ENCODE measurements at places on chromosomes 7 and 10. TPM values are rescaled to one million over a fixed set of nuclear protein-coding genes. Genes with fewer than 3 reads are reported as not detected.
A peak's percentile ranks its signal among the peaks of the same experiment; 100 is the strongest.

DNA sequence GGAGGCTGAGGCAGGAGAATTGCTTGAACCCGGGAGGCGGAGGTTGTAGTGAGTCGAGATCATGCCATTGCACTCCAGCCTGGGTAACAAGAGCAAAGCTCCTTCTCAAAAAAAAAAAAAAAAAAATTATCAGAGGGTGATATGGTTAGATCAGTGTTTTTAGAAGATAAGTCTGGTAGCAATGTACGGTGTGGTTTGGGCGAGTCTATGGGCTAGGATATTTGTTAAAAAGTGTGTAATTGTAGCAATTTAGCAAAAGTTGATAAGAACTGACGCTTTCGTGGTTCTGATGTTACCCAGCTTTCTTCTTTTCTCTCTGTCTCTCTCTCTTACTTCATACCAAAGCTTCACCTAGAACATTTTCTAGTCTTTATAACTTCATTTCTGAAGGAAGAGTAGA lies 6.9 kb upstream of the CYP51A1 start:
- no peaks in the 10 kb centered on the region for H3K36me3 ChIP-seq
- H3K27ac ChIP-seq: no peak overlapping the region
- H3K4me1 ChIP-seq: no peaks in the 10 kb centered on the region

DNA sequence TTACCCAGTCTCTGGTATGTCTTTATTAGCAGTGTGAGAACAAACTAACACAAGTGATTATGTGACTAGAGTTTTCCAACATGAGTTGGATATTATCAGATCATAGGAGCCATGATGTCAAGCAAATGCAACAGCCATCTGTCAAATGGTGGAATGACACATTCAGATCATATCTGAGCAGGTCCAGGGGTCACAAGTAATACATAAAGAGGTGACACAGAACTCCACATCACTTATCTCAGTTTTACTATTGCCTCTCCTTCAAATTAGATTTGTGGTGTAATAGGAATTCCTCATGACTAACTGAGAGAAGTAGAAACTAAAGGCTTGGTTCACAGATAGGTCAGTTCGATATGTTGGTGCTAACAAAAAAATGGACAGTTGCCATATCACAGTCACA lies 12.2 kb upstream of the SAMD9L start:
- H3K4me1 ChIP-seq: peaks cover 6% of the 10 kb centered on the region
- DNase-seq: no peak

GRCh38 chr7:131538071-131538812 lies 18.2 kb downstream of the PODXL start:
- no peak overlapping the region for H3K4me3 ChIP-seq
- no peak overlapping the region for H3K27ac ChIP-seq
- H3K4me1 ChIP-seq: no peaks in the 10 kb centered on the region
- H3K27me3 ChIP-seq: no peaks in the 10 kb centered on the region

GRCh38 chr7:128032605-128033235 lies 1.5 kb upstream of the LRRC4 start:
- H3K4me1 ChIP-seq: peaks cover 8% of the 10 kb centered on the region
- peak overlapping the region; percentile 70 for H3K4me3 ChIP-seq
- peaks cover 6% of the 10 kb centered on the region for H3K36me3 ChIP-seq
- DNase-seq: no peak
- no peak overlapping the region for H3K27ac ChIP-seq

GRCh38 chr7:6385909-6386560 lies 61.7 kb downstream of the DAGLB start:
- H3K36me3 ChIP-seq: peaks cover 7% of the 10 kb centered on the region
- H3K4me1 ChIP-seq: peaks cover 59% of the 10 kb centered on the region

- no peak overlapping the region for H3K27ac ChIP-seq
- H3K36me3 ChIP-seq: no peaks in the 10 kb centered on the region
- no peak for DNase-seq
- H3K27me3 ChIP-seq: peaks cover 18% of the 10 kb centered on the region
Observed at GRCh38 chr10:116669832-116670644, 49.3 kb downstream of the PNLIPRP2 start.

- DNase-seq: no peak
- no peaks in the 10 kb centered on the region for H3K4me1 ChIP-seq
- no peak overlapping the region for H3K27ac ChIP-seq
- no peaks in the 10 kb centered on the region for H3K27me3 ChIP-seq
- no peak overlapping the region for H3K4me3 ChIP-seq
Observed at GRCh38 chr7:16710651-16711050, 42.9 kb upstream of the TSPAN13 start.

DNA sequence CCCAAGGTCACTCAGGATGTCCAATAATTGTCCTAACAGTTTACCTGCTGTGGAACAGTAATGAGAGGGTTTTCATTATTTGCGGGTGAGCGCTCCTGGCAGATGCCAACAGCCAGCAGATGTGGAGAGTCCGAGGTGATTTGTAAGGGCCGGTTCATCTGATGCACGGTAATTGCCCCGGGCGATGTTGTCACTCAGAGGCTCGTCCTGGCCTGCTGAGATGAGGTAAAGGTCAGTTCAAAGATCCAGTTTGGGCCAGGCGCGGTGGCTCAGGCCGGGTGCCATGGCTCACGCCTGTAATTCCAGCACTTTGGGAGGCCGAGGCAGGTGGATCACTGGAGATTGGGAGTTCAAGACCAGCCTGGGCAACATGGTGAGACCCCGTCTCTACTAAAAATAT lies 16.9 kb downstream of the LHPP start:
- H3K4me3 ChIP-seq: no peak overlapping the region
- peaks cover 6% of the 10 kb centered on the region for H3K4me1 ChIP-seq
- peaks cover 7% of the 10 kb centered on the region for H3K36me3 ChIP-seq
- no peak overlapping the region for H3K27ac ChIP-seq
- DNase-seq: no peak

GRCh38 chr7:5666361-5666760 lies 115.1 kb downstream of the RNF216 start:
- H3K4me1 ChIP-seq: peaks cover 29% of the 10 kb centered on the region
- DNase-seq: no peak
- H3K27me3 ChIP-seq: no peaks in the 10 kb centered on the region
- no peaks in the 10 kb centered on the region for H3K36me3 ChIP-seq
- H3K27ac ChIP-seq: peak overlapping the region; percentile 37

- no peaks in the 10 kb centered on the region for H3K4me1 ChIP-seq
- H3K27ac ChIP-seq: no peak overlapping the region
- H3K4me3 ChIP-seq: no peak overlapping the region
- H3K27me3 ChIP-seq: peaks cover 12% of the 10 kb centered on the region
- H3K36me3 ChIP-seq: no peaks in the 10 kb centered on the region
Observed at GRCh38 chr7:96786261-96786997, 76.8 kb upstream of the SEM1 start.

DNA sequence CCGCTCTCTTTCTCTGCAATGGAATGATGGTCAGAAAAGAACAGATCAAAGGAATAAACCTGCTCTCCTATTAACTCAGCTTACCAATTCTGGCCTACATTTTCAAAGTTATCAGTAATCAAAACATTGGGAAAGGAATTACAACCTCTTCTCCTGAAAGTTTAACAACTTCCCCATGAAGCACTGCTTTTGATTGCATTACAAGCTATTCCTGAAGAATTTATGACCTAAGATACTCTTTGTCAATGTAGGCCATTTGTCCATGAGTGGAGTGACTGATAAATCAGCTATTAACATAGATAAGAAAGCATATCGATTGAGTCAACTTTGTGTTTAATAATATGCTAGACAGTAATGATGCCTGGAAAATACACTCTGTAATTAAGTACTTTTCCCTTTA lies 271.7 kb upstream of the C7orf33 start:
- H3K4me3 ChIP-seq: no peak overlapping the region
- H3K36me3 ChIP-seq: no peaks in the 10 kb centered on the region
- H3K27ac ChIP-seq: no peak overlapping the region
- H3K27me3 ChIP-seq: peaks cover 9% of the 10 kb centered on the region
- no peak for DNase-seq
- no peaks in the 10 kb centered on the region for H3K4me1 ChIP-seq

DNA sequence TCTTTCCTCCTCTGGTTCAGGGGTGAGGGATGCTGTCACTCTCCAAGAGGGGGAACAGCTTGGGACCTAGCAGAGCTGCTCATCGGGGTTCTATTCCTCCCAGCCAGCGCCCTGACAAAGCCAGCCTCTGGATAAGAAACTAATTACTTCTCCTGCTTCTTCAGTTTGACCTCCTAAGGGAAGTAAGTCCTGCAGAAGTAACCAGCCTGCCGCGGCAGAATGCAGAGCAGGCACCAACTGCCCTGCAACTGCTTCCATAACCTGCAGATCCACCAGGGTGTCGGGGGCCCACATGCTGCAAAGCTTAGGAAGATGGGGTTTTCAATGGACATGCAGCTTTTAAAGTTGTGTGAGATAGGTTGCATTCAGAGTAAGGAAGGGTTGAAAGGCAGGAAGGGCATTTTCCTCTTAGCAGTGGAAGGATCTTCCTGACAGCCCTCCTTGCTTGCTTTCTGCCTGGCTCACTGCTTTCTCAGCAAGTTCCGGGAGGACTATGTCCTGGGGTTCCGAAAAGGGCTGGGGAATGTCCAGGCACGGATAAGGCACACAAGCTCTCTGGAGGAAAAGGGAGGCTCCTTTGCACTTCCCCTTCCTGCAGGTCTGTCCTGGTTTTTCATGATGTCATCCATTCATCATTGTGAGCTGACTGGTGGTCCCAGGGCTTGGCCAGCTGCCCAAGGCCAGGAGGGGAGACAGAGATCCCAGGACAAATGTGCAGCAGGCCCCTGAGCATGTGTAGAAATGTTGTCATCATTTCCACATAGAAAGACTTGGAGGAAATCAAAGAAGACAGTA lies 24.3 kb upstream of the CALU start:
- no peak overlapping the region for H3K27ac ChIP-seq
- H3K36me3 ChIP-seq: peaks cover 3% of the 10 kb centered on the region
- H3K27me3 ChIP-seq: peaks cover 8% of the 10 kb centered on the region
- no peak overlapping the region for H3K4me3 ChIP-seq
- no peaks in the 10 kb centered on the region for H3K4me1 ChIP-seq

DNA sequence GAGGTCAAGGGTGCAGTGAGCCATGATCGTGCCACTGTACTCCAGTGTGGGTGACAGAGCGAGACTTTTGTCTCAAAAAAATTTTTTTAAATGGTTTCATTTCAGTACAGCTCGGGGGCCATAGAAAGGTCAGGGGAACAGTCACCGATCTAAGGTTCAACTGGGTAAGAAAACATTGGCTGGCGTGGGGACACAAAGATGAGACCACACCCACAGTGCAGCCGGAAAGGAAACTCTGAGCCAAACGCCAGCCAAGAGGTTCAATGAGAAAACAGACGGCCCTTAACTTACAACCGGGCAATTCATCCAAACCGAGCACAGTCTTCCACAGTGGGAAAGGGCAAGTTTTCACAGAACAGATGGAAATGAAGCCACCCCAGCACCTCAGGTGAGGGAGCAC lies 65.1 kb downstream of the SLC37A3 start:
- DNase-seq: no peak
- H3K27ac ChIP-seq: no peak overlapping the region
- H3K4me1 ChIP-seq: no peaks in the 10 kb centered on the region
- H3K4me3 ChIP-seq: no peak overlapping the region

DNA sequence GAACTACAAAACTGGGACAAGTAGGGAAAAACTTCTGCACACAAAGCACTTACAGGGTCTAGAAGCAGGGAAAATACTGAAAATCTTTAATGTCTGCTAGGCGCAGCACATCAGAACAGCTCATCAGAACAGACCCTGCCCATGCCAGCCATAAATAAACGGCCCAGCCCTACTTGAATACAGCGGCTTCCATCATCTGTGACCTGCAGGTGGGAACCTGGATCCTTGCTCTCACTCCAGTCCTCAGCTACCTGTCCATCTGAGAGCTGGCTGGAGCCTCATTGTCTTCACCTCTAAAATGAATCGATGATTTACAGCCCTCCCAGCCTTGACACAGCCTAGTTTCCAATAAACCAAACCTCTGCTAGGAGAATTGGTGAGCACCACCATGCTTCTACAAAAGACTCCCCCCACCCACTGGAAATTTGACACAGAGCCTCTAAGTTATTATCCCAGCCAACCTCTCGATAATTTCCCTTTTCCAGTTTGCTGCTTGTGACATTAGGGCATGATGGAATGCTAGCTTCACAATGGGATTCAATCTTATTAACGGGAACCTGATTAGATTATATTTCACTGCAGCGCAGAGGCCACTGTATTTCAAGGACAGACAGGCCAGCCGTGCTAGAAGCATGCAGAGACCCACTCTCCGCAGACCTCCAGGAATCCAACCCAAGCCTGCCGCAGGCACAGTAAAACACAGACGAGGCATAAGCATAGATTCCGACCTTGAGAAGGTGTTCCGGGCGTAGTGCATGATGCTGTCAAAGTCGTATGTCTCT lies 61.6 kb upstream of the OPALIN start:
- H3K27me3 ChIP-seq: no peaks in the 10 kb centered on the region
- H3K4me3 ChIP-seq: no peak overlapping the region
- no peak overlapping the region for H3K27ac ChIP-seq
- no peaks in the 10 kb centered on the region for H3K36me3 ChIP-seq

DNA sequence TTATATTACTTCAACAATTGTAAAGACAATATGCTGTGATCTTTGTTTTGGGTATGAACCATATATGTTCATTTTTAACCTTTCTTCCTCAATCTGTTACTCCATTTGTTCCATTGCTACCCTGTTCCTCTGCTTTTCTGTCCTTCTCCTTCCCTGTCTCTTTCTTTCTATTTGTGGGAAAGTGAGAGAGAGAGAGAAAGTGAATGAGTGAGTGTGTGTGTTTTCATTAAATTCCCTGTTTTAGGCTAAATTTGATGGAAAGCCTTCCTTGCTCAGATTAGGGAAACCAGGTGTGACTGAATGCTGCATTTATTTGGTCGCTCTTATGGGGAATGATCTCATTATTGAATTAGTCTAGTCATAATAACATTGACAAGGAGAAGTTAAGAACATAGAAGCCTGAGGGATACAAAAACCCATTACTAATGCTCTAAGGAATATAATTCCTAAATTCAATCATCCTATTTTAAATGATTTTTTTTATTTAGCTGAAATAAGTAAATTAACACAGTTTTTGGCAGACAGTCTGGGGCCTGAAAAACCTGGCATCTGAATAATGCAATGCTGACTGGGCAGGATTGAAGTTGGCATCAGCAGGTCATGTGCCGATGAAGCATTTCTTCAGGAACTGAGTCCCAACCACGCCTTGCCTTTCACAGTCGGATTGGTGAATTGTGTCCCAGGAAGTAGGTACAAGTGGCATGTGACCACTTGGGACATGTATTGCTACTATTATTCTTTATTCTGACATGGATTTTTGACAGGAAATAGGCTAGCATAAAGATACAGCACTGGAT lies 117.6 kb upstream of the LRGUK start:
- DNase-seq: no peak
- H3K27me3 ChIP-seq: no peaks in the 10 kb centered on the region
- H3K4me3 ChIP-seq: no peak overlapping the region
- no peaks in the 10 kb centered on the region for H3K4me1 ChIP-seq
- H3K36me3 ChIP-seq: peaks cover 32% of the 10 kb centered on the region

- no peak overlapping the region for H3K27ac ChIP-seq
- H3K4me1 ChIP-seq: no peaks in the 10 kb centered on the region
- no peak for DNase-seq
- no peaks in the 10 kb centered on the region for H3K36me3 ChIP-seq
- H3K4me3 ChIP-seq: no peak overlapping the region
Observed at GRCh38 chr10:5953676-5954075, 23.7 kb downstream of the IL15RA start.

MYL10 gene
- not detected for total RNA-seq

All from naive thymus-derived CD8-positive, alpha-beta T cell (primary cell).